ENCODE measurements at places on chromosomes 1 and 21.

GRCh38 chr1:167453123-167453522, 65.2 kb downstream of the CD247 start:
- DNase-seq, result no peak

DNA sequence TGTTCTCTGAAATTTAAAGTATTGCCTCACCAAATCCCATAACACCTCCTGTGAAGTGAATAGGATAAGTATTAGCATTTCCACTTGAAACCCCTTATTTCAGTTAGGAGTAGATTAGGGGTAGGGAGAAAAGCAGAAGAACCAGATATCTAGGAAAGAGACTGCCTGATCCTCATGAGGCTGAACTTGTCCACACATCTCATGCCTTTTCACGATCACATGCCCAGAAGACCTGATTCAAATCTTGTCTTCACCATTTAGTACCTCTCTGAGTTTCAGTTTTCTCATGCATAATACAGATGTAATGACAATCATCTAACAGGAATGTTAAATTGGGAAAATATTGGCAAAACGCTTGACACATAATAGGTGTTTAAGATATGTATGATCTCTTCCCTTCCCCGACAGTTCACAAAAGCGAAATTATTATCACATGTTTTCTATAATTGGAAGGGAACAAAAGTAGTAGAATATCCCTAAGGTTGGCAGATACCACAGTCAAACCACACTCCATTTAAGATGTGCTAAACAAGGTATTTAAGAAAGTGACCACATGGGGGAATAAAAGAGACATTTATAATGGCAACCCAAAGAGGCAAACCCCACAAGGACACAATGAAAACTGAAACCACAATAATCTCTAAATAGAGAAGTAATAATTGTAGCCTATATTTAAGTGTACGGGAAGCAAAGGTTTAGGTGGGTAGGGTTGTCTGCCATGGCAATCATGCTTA, 25.2 kb downstream of the GFI1 start:
- DNase-seq, result no peak

DNA sequence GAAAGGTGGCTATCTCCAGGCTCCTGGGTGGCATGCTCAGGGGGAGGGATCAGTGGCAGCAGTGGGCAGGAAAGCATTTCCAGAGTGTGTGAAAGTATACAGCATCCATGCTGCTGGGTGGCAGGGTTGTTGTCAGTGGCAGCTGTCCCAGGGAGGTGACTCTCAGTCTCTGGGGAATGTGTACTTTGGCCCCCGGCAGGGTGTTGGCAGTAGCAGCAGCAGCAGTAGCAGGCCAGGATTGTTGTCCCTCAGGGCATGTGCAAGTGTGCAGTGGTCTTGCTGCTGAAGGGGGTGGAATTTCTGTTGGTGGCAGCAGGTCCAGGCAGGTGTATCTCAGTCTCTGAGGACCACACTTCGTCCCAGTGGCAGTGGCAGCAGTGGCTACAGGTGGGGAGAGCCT, 71.7 kb upstream of the GUCA2B start:
- DNase-seq, result no peak

DNA sequence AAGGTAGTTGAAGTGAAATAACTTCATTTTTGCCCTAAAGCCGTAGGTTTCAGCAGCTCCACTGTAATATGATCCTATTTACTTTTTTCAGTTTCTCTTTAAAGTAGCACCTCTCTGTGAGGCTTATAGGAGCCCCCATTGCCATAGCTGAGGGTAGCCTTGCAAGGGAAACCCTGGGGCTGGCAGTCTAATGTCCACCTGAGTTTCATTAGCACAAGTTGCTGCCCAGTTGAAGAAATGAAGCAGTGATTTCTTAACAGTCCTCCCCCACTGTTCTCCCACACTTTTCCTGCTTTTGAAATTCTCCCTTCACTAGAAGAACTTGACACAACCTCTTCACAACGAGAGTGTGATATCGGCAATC, 1.5 kb downstream of the HMCN1 start:
- no peak for DNase-seq

GRCh38 chr1:63238721-63239120, 83.6 kb upstream of the FOXD3 start:
- peak; percentile 46 for DNase-seq

DNA sequence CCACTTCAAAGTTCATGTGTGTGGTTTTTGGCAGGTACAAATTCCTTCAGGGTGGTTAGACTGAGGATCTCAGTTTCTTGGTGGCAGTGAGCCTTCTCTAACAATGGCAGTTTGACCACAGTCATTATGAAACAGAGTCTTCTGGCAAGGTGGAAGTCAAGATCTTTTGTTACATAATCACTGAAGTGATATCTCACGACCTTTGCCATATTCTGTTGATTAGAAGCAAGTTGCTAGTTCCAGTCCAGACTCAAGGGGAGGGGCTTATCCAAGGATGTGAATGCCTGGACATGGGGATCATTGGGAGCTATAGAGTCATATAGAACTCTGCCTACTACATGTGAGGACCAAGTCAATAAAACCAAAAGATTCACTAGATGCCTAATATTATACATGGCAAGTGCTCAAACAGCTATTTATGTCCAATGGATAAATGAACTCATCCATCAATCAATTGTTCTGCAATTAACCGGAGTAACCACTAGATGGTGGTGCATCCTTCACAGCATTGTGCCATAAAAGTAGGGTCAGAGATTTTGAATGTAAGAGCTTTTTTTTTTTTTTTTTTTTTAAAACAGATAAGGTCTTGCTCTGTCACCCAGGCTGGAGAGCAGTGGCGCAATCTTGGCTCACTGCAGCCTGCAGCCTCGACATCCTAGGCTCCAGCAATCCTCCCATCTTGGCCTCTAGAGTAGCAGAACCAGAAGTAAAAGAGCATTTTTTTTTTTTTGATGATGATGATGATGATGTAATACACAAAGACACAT, 131.9 kb downstream of the CRB1 start:
- no peak for DNase-seq

GRCh38 chr1:172486805-172487454, 43.1 kb upstream of the PIGC start:
- no peak for DNase-seq

DNA sequence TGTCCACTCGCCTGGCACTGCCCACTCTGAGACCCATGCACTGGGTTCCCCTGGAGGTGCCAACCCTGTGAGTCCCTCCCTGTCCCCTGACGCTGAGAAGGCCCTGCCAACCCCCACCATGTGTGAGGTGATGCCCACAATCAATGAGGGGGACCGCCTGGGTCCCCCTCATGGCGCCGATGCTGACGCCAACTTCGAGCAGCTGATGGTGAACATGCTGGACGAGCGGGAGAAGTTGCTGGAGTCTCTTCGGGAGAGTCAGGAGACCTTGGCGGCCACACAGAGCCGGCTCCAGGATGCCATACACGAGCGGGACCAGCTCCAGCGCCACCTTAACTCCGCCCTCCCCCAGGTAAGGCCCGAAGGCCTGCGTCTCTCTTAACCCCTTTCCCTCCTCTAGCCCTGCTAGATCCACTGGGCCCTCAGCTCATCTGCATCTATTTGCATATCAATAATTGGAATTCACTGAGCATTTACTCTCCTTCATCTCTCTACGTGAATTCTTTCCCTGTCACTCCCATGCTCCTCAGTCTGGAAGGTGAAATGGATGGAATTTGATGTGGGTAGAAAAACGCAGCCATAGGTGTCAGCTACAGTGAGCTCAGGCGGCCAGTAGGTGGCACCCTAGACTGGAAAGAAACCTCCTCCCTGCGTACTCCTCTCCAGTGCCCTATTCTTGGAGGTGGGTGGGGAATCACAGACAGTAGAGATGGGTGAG, 12.8 kb downstream of the PPFIA4 start:
- peak; percentile 78 for DNase-seq

DNA sequence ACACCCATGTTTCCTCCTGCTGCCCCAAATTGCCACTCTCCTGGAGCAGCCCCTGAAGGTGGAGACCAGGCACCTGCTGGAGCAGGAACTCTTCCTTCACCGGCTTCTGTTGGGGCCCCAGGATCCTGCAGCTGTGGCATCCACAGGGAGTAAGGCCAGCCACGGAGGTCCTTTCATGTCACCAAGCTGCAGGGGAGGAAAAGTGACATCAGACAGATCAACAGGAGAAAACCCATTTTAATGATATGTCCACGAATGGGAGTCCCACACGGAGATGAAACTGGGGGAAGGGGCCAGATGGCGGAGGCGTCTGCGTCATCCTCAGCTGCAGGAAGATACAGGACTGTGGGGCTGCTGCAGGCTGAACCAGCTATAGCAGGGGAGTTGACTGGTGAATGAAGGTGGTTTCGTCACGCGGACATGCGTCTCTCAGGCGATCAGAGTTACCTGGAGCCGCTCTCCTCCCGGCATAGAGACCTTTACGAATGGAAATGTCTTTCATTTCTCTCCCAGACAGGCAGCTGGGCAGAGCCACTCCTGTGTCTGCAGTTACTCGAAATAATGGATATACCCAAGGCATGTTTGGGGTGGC, 9.9 kb downstream of the TP73 start:
- no peak for DNase-seq

- no peak for DNase-seq
These were observed 8.9 kb upstream of the KCNE1 start for GRCh38 chr21:34520764-34521508.

DNA sequence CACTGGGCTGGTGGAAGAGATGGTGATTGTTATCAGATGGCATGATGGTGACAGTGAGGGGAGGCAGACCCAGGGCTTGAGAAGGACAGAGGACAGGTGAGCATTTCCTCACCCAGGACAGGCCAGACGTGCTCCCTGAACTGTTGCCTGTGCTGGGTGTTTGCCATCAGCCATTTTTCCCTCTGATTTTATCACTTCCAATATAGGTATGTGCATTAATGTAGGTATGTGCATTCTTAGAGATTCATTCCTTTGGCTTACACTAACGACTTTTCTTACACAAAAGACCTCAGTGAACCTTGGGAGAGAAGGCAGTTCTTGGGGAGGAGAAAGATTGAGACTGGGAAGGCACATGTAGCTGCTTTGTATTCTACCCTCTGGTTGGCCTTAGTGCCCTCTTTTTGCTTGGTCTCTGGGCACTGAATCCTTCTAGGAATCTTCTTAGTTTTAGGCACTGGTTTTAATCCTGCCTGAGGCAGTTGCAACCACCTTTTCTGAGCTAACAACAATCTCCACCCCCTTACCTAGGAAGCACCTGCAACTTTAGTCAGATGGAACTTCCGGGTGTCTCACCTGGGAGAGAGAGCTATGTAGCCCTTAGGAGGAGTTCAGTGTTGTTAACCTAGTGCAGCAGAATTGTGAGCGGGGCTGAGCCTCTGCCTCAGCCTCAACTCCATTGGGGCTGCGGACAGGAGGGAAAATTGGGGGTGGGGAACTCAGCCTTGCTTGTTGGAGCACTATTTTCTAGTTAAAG, 30.9 kb downstream of the C1orf116 start:
- no peak for DNase-seq

GRCh38 chr1:11802616-11802972, 3.2 kb downstream of the MTHFR start:
- peak; percentile 28 for DNase-seq

GRCh38 chr21:42632771-42633690, 20.4 kb upstream of the PDE9A start:
- DNase-seq, result no peak

GRCh38 chr1:4062992-4063391, 162.9 kb upstream of the C1orf174 start:
- DNase-seq, result no peak

GRCh38 chr1:160855181-160855981, 7.3 kb downstream of the CD244 start:
- no peak for DNase-seq

DNA sequence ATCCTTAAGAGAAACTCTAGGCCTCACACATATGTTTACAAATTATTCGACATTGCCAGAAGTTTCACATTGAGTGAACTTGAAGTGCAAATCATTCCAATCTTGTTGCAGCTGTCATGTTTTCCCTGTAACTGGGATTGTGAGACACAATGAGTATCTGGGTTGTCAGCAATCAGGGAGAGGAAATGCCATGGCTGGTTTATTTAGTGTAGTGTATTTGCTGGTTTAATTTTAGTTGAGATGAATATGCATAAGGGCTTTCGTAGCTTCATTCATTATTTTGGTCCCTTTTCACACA, 54.2 kb upstream of the USP1 start:
- DNase-seq, result no peak

DNA sequence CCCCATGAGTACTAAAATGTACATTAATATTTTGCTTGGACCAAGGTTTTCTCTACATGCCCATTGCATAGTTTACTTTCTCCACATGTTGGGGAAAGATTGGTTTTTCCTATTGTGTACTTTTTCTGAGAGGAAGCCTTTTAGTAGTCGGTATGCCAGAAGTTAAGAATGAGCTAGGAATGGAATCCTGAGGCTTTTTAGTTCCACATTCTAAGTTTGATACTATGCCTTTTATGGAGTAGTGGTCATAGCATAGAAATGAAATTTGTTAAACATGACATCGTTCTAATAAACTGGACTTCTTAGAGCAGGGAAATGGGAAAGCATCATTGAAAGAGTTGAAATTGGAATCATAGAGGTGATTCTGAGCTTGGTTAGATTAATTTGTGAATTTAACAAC, 64.3 kb downstream of the BCL9 start:
- DNase-seq, result no peak

GRCh38 chr21:29817450-29817849, 122.3 kb downstream of the GRIK1 start:
- no peak for DNase-seq

- peak; percentile 43 for DNase-seq
These were observed 52.5 kb downstream of the MDM4 start for GRCh38 chr1:204568576-204569315.

DNA sequence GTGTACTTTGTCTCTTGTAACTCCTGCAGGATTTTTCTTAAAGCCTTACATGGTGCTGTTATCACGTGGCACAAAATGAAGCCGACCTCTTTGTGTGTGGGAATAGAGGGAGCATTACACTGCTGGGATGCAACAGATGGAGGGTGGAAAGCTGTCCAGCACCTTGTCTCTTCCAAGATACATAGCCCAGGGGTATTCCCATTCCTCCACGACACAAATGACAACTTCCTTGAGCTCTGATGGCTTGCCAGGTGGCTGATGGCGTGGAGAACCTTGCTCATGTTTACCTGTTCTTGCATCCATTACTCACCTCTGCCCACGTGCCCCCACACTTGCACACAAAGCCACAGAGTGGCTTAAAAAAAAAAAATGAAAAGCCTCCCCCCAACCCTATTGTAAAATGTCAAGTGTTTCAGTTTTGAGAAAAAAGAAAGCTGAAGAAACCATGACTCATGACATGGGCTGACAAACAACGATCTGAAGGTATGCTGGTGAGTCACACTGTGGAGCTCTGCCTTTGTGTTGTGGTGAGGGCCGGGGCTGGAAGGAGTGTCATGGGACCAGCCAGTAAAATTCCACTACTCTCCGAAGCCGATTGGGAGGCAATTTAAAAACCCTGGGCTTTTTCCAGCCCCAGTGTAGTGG, 32.0 kb upstream of the ATP5PO start:
- peak; percentile 85 for DNase-seq

GRCh38 chr1:24898152-24898908, 31.7 kb downstream of the RUNX3 start:
- DNase-seq, result peak; percentile 57

DNA sequence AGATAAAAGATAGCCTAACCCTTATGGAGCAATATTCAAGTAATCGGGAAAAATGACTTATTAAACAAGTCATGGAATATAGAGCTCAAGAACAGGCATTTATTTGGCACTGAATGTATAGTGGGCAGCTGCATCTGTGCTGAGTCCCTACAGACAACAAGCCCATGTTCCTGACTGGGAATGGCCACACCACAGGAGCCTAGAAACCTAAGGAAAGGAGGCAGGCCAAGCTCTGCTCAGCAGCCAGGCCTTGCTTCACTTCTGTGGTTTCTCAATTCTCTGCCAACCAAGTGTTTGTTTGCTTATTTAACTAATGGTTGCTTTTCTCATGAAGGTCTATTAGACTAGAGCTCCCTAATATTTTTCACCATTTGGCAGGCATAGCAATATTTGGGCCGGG, 21.5 kb downstream of the AK2 start:
- DNase-seq, result no peak

- DNase-seq, result peak; percentile 25
These were observed 38.8 kb downstream of the DIPK1A start for GRCh38 chr1:92922356-92923035.
